ENCODE measurements at places on chromosomes 5 and 9.

DNA sequence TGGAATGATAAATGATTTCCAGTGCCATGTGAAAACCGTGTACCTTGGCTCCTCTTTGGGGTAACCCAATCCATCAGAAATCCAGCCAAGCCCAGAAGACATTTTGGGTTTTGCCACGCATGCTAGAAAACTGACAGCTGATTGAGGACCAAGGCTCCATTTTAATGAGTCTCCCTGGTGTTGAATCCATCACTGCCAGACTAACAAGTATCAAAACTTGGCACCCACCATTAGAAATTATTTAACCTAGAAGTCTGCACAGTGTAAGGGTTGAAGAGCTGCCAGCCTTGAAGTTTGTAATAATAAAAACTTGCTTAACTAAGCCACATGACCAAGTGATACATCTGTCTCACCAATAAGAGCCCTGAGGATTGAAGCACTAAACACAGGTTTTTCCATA lies 369.9 kb downstream of the DNAH5 start:
- no peak for DNase-seq

- peak; percentile 27 for DNase-seq
These were observed 1082.5 kb upstream of the WWC1 start for GRCh38 chr5:167208911-167209310.

DNA sequence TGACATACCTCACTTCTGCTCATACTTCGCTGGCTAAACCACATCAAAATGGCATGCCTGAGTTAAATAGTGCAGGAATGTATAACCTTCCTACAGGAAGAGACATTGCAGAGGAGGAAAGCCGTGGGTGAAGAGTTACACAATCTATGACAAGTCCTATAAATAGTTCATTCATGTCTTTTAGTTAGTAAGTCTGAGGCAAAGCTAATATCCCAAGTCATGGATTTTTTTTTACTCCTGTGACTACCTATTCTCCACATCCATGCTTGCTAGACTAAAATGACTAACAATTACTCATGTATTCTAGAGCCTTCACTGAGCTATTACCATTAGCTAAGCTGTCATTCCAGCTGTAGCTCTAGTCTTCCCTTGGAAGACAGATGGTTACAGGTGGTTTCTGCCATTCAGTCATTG lies 391.3 kb downstream of the NR2F1-AS1 start:
- peak; percentile 85 for DNase-seq

GRCh38 chr5:125143011-125143410 lies 396.6 kb upstream of the ZNF608 start:
- no peak for DNase-seq

- no peak for DNase-seq
These were observed 92.2 kb downstream of the ZNF462 start for GRCh38 chr9:106954974-106955850.

GRCh38 chr5:79666758-79667157 lies 22.9 kb upstream of the CMYA5 start:
- DNase-seq = no peak

GRCh38 chr5:93602241-93603077 lies 19.4 kb downstream of the NR2F1 start:
- DNase-seq = no peak

Data from MCF 10A (cell line).